Type B pancreatic cell (in vitro differentiated cells): ENCODE measurements at places on chromosomes 1 and 21. TPM values are rescaled to one million over a fixed set of nuclear protein-coding genes. Genes with fewer than 3 reads are reported as not detected.

- DNase-seq, result no peak
Observed at GRCh38 chr1:210445931-210446330, 117.2 kb downstream of the HHAT start.

DNA sequence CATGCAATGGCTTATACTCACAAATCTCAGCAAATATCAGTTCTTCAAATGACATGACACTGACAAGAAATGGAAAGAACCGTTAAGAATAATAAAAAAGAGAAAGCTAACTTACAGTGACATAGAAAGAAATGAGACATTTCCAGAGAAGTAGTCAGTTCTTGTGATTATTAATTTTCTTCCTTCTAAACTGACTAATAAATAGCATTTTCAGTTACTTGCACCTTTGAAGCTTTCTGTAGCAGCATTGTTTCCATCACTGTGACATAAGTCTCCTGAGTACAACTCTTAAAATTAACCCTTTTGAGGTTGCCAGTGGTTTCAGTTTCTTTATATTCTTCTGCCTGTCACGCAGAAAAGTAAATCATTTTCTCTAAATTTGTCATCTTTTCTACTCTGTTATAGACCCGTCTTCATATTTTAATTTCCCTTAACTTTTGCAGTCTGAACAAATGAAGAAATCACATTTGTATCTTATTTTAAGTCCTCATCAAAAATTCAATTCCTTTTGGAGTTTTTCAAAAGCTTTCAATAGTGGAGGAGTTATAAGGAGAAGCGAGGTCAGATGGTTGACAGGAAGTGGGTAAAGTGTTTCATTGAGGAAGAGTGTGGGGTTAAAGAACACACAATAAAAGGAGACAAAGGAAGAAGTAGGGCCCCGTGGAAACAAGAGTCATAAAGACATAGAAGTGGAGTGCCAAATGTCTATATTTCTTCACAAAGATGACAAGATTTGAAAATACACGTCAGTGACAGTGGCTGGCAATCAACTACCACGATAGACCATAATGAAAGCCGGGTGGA is 57.9 kb upstream of the S1PR1 start:
- DNase-seq, result no peak

DNA sequence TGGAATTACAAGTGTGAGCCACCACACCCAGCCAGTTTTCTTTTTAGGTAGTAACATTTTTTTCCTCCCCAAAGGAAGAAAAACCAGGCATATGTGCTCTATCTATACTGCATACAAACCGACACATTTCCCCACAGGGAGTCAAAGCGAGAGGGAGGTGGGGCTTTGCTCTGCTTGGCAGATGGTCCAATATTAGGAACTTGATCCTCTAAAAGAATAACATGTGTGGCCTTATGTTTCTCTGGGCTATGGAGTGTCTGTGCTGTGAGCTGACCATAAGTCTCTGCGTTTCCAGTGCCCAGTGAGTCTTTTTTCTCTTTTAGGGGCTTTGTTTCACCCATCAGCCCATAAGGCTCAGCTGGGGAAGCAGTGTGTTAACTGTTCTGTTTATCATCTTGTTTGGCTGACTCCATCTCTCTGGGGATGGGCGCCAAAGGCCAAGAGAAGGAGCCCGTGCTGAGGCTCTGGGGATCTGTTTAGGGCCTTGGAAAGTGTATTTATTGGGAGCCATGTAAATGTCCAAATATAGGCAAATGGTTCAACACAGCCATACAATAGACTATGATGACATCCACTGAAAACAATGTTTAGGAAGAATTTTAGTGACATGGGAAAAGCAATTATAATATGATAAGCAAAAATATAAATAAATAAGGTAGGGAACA is 20.2 kb downstream of the LMOD1 start:
- DNase-seq, result no peak

GRCh38 chr1:81312272-81312754 is 488.4 kb upstream of the ADGRL2 start:
- no peak for DNase-seq

GRCh38 chr1:19205845-19206244 is 4.2 kb downstream of the UBR4 start:
- DNase-seq, result no peak

GRCh38 chr1:201678264-201679101 is 139.6 kb downstream of the NAV1 start:
- no peak for DNase-seq

DNA sequence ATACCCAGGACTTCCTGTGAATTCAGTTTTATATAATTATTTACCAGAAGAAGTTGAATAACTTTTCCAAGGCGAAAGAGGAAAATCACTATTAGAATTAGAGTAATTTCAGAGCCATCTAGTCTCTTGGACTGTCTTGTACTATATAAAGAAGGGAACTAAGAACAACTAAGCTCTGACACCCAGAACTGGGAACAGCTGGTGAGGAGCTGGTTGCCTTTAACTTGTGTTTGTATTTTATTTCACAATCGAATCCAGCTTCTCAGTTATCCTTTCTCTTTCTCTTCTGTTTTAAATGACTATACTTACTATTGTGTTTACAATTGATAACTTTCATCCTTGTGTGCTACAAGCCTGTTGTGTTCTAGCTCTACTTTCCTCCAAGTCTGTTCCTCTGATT is 8.4 kb downstream of the SNX27 start:
- DNase-seq, result no peak

DNA sequence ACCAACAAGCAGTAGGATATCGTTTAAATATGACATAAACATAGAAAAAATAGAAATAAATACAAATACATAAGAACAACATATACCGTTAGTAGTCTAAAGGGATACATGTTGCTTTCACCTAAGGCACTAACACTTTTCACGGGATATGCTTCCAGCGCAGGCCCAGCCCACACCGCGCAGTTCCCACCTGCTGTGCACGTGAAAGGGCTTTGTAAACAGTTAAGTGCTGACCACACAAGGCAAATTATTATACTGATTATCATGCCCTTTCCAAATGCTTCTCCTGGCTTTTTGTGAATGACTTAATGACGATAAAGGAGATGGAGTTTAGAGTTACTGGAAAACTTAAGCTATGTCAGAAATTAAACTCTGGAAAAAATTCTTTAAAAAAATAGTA is 11.3 kb upstream of the IL22RA1 start:
- peak; percentile 24 for DNase-seq

DNA sequence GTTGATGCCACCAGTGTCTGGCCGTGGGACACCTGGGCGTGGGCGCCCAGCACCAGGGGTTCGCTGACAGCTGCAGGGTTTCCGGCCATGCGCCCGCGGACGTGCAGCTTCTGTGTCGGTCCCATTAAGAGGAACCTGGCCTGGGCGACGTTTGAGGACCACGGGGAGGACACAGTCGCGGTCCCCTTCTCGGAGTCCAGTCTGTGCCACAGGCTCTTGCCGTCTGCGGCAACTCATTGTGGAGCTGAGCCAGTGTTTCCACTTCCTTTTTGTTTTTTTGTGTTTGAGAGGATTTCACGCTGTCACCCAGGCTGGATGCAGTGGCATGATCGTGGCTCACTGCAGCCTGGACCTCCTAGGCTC is 1.6 kb upstream of the C1orf159 start:
- no peak for DNase-seq

- DNase-seq, result no peak
Observed at GRCh38 chr1:36835017-36835695, 199.2 kb downstream of the GRIK3 start.

DNA sequence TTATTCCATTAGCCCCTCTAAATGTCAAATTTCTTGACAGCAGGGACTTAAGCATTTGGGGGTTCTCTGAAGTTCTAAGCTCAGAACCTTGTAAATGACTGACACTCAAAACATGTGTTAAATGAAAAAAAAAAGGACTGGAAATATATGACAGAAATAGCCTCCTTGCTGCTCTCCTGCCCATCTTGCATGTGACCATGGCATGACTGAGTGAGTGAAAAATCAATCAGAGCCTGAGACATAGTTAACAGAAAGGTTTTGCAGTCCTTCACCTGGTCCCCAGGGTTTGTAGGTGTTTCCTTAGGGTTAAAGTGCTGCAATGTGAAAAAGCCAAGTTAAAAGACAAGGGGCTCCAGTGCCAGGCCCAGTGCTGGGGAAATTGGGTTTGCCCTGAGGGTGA is 168.1 kb downstream of the ZBTB18 start:
- no peak for DNase-seq

- no peak for DNase-seq
Observed at GRCh38 chr1:9399510-9400424, 107.1 kb downstream of the SPSB1 start.

DNA sequence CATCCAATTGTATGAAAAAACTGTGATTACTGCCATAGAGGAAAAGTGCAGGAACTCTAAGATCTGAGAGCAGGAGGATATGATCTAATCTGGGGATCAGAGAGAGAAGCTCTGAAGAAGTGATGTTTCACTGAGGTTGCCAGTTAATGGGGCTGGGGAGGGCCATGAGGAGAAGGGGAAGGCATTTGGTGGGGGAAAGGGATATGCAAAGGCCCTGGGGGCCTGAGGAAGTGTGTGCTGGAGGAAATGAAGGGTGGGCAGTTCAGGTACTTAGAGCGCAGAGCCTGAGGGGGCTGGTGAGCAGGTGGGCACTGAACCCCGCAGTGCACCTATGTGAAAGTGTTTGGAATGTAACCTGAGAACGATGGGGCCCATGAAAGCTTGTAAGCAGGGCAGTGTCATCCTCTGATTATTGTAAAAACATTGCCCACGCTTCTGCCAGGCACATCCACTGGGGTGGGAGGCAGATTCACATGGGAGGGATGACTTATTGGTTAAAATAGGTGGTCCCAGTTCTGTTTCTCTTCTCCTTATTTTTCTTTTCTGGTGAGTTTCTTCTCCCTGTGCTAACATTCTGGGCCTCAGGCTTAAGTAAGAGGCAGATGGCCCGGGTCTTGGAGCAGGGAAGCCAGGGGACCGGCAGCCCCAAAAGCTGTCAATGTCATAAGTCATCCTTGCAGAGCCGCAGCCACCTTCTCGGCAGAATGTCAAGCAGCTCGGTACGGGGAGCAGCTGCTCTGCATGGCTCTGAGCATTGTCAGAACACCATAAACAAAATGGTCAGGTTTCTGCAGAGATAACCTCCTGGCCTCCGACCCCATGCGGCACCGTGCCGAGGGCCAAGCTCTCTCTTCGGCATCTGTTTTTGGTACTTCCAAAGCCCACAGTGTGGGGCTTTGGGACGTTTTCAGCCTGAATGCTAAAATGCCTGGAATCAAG is 492.0 kb upstream of the VAMP3 start:
- DNase-seq, result peak; percentile 53

DNA sequence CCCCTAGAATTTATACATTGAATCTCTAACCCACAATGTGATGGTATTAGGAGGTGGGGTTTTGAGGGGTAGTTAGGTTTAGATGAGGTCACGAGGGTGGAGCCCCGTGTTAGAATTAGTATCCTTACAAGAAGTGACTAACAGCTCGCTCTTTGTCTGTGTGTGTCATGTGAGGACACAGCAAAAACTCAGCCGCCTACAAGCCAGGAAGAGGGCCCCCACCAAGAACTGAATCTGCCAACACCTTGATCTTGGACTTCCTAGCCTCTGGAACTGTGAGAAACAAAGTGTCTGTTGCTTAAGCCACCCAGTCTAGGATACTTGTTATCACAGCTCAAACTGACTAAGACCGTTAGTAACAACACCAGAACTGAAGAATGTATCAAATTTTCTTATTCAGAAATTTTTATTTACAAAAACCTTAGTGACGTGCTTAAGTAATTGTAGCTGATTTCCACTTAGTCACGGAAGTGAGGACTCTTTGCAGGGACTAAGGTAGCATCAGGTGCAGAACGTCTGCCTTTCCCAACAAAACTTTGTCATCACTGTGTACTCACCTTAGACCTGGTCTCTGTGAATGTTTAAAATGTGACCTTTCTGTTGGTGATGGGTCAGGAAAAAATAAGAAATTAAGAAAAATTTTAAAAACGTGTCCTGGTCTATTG is 24.5 kb upstream of the LRRC8C start:
- no peak for DNase-seq

- no peak for DNase-seq
Observed at GRCh38 chr1:157090771-157091170, 8.8 kb downstream of the ETV3L start.

GRCh38 chr21:43929217-43929971 is 64.4 kb downstream of the AGPAT3 start:
- DNase-seq, result no peak

- no peak for DNase-seq
Observed at GRCh38 chr1:22449636-22450035, 2.0 kb upstream of the ZBTB40 start.

DNA sequence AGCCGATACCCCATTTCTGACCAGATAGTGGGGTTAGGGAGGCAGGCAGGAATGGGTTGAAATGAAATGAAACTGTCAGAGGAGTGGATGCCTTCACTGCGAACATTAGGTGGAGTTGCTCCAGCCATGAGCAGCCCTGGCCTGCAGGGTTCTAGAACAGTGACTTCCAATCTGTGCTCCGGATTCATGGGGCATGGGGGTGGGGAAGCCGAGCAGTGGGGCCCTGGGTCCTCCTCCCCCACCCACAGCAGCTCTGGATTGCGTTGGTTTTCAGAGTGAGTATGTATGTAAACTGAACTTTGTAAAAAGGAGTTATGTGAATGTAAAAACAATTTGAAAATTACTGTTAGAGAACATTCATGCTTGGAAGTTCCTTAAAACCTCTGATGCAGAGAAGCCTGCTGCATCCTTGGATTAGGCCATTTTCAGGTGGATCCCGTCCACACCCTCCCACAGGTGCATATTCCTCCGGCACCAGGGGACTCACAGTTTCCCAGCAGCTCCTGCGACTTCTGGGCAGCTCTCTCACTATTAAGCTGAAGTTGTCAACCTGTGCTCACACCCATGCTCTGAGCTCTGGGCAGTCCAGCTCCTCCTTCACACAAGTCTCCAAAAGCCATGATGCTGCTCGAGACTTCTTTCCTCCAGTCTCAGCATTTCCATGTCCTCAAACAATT is 54.4 kb upstream of the EDN2 start:
- DNase-seq, result no peak

DNA sequence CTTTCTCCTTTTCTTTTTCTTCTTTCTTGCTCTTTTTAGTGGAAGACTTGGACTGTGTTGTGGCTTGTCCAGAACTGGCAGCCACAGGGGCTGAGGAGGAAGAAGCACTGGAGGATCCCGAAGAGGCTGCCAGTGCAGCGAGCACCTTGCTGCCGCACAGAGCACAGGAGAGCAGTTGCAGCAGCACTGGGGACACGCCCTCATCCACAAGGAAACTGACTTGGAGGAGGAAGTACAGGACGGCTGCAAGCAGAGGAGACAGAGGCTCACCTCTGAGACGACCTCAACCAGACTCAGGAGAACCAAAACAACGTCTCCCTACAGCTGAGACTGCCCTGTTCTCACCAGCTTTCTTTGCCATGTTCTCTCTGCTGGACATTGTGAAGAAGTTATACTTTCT is 88.9 kb downstream of the UBR4 start:
- no peak for DNase-seq

GRCh38 chr1:119903443-119903835 is 7.1 kb upstream of the ADAM30 start:
- no peak for DNase-seq

GRCh38 chr1:174451408-174451807 is 3.6 kb downstream of the GPR52 start:
- DNase-seq, result no peak

S100B gene
- 5.5 TPM in 1 of 2 replicates, not detected in the other for total RNA-seq

NMNAT2 gene
- 3.7 and 8.2 TPM in 2 replicates for total RNA-seq

MMP23B gene
- 2.2 and 6.8 TPM in 2 replicates for total RNA-seq

TCP10L gene
- total RNA-seq, result 0.93 and 1.2 TPM in 2 replicates

SLC9C2 gene
- total RNA-seq, result 0.60 TPM in 1 of 2 replicates, not detected in the other

TFF3 gene
- 31.5 and 183 TPM in 2 replicates for total RNA-seq

LDLRAD1 gene
- 1.3 and 1.5 TPM in 2 replicates for total RNA-seq
